ENCODE measurements at places on chromosomes 3 and 15.

- DNase-seq: peak; percentile 68
Measured at GRCh38 chr3:159852821-159853505, 135.7 kb upstream of the IL12A start.

- no peak for DNase-seq
Measured at GRCh38 chr15:43243020-43243645, 22.3 kb upstream of the EPB42 start.

DNA sequence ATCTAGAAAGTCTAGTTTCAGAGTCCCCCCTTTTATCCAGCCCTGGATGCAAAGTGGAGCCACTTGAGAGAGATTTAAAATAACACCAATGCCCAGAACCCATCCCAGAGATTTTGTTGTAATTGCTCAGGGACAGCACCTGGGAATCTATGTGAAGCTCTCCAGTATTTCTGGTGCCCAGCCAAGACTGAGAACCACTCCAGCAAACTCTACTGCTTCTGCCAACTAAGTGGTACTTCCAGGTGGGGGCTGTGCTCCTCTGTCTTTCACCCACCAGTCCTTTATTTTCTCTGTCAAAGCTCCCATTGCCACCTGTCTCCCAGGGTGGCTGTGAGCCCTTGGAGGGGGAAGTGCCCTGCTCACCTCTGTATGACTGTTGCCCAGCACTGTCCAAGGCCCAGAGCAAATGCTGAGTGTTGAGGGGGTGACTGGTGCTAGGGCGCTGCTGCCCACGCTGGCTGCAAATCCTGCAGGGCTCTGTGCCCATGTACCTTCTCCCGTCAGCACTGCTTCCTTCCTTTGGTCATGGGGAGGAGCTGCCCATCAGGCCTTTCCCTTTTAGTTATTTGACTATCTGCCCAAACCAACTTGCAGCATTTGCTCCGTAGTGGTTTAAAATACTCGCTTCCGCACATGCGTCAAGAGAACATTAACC lies 9.4 kb downstream of the CLSTN2 start:
- DNase-seq: no peak

- DNase-seq: no peak
Measured at GRCh38 chr3:23762214-23762613, 43.5 kb upstream of the UBE2E1 start.

DNA sequence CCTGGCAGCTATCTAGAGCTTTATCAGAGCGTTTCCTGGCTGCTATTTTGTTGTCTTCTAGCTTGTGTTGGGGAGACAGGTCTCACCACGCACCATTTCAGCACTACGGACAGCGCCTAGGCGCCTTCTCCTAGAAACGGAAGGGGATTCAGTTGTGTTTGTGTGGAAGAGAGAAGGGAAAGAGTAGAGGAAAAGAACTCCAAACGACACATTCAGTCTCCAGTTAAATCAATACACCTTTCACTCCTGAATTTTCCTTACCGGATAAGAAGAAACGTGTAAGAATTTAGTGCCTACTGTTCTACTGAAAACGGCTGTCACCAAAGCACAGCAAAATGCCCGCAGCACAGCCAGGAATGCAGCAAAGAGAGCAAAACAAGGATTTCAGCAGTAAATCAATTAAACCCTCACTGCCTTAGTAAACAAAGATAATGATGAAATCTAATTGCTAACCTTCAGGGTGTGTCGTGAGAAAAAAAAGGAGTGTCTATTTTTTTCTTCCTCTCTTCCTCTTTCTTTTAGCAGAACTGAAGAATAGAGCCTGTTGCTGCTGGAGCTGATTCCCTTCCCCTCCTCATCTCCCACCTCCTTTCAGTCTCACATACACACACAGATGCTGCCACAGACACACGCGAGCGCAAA lies 412 bp upstream of the CTXN2 start:
- DNase-seq: peak; percentile 43

- no peak for DNase-seq
Measured at GRCh38 chr3:128697341-128697740, 28.6 kb upstream of the RAB7A start.

DNA sequence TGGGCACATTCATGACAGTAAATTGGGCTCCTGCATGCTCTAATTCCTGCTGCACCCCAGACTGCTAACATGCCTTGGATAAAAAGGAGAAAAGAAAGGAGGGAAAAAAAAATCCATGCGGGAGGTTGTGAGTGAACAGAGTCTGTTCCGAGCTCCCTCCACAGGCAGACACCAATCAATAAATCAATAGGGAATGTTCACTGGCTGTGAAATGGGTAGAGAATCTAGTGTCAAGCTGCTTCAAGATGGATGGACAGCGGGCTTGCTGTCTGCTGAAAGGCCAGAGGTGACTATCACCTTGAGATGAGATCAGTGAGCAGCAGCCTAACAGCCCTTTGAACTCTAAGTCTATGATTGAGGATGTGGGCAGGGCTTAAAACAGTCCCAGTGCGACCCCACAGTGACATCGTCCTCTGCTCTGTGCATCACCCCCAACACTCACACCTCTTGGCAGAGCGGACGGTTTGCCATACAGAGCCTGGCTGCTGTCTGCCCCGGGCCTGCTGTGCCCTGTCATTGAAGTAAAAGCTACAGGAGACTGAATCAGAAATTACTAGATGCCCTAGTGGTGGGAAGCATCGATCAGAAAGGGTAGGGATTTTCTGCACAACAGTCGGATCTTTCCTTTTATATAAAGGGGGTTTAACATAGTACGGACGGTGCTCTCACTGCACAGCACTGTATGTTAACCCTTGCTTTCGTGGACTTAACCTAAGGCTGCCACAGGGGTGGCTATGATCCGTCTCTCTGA lies 247.9 kb upstream of the ONECUT1 start:
- no peak for DNase-seq

- DNase-seq: no peak
Measured at GRCh38 chr15:69272139-69272538, 26.6 kb upstream of the PAQR5 start.

DNA sequence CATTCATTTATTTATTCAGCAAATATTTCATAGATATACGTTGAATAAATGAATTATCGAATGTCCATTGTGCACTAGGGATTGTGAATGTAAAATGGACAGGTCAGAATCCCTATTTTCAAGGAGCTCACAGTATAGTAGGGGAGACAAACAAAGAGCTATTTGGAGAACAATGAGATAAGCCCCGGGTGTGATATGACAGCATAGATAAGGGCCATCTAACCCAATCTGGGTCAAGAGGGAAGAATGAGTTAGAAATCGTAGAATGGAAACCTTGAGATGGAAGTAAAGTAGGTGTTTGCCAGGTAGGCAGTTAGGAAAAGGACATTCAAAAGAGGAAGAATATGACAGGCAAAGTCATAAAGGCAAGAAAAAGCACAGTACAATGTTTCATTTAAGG lies 132.2 kb upstream of the GOLGA6L4 start:
- no peak for DNase-seq

GRCh38 chr15:33706173-33706572 lies 262.1 kb upstream of the CHRM5 start:
- no peak for DNase-seq

DNA sequence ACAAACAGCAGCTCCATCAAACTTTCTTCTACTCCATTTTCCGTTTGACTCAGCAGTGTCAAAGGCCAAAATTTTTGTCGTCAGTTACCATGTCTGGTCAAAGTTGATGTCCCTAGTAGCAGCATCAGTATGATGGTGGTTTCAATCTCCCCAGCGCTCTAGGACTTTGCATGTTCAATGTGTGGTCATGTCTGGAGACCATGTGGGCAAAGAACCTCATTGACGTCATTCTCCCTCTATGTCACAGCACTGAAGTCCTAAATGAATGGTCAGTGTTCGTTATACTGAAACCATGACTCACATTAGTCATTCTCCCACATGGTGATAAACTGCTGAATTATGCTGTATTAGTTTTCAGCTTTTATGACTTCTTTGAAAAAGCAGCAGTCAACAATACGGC lies 23.2 kb downstream of the SHC4 start:
- no peak for DNase-seq

GRCh38 chr3:140762746-140763145 lies 84.9 kb downstream of the TRIM42 start:
- DNase-seq: no peak

- DNase-seq: no peak
Measured at GRCh38 chr3:79306934-79307570, 460.7 kb downstream of the ROBO1 start.

GRCh38 chr3:13878281-13879101 lies 1.4 kb downstream of the WNT7A start:
- DNase-seq: no peak

DNA sequence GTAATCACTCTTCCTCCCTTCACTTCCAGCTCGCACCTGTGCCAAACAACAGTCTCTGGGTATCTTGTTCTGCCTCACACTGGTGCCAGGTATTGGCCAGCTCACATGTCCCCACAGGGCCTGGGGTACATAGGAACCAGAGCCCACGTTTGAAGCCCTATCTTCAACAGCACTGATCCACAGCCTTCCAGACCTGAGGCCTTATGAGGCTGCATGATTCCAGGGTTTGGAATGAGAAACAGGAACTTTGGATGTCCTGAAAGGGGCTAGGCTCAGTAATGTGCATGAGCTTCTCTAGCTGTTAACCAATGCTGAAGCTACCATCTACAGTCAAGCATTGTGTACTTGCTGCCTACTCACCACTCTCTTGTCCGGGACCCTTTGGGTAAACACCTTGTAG lies 92.4 kb downstream of the GPR156 start:
- DNase-seq: no peak

- DNase-seq: no peak
Measured at GRCh38 chr3:187873843-187874242, 128.6 kb upstream of the BCL6 start.

- DNase-seq: no peak
Measured at GRCh38 chr3:140160553-140160952, 225.6 kb downstream of the CLSTN2 start.

DNA sequence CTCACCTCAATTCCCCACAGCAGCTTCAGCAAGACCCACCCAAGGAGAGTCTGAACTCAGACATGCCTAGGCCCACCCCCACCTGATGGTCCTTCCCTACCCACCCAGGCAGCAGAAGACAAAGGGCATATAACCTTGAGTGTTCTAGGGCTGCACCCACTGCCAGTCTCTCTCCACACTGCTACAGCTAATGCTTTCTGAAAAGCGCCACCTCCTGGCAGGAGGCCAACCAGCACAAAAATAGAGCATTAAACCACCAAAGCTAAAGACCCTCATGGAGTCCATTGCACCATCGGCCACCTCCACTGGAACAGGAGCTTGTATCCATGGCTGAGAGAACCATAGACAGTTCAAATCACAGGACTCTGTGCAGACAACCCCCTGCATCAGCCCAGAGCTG lies 11.3 kb upstream of the RPL39L start:
- DNase-seq: peak; percentile 58

- peak; percentile 77 for DNase-seq
Measured at GRCh38 chr3:13452490-13453335, 27.4 kb upstream of the HDAC11 start.

GRCh38 chr3:138114431-138114918 lies 933 bp downstream of the DZIP1L start:
- peak; percentile 30 for DNase-seq

- no peak for DNase-seq
Measured at GRCh38 chr3:83581546-83581945, 1377.2 kb upstream of the CADM2 start.

DNA sequence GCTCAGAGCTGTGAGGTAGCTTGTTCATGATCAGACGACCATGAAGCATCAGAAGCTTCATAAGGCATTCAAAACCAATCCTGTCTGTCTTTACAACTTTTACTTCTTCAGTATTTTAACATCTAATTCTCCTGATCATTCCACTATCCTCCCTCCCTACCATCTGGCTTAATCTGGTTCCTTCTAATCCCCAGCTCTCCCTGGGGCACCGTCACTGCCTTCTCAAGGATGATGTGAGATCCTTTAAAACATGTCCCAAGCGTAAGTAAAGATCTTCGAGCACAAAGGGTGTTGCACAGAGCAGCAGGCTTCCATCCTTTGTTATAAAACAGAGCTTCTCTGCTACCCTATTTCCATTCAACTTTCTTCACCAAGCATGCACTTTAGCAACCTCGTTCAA lies 362.7 kb upstream of the ARRDC4 start:
- no peak for DNase-seq

DNA sequence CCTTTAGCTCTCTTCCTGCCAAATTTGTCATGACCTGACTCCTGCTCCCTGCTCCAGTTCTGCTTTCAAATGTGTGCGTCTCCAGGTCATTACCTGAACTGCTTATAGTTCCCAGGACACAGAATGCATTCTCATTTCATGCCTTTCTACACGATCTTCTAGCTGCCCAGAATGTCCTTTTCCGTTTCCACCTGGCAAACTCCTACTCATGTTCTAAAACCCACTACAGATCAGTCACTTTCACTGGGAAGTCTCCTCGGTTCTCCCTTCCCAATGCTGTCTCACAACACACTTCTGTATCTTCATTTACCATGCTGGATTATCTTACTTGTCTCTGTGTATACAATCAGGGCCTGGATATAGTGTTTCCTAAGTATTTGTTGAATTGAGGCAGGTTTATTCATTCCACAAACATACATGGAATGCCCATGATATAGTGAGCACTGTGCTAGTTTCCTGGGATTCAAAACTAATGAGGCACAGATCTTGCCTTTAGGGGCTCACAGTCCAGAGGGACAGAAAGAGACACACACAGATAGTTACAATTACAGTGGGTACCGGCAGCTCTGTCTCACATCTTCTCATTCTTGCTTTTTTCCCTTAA lies 1.6 kb upstream of the NOX5 start:
- no peak for DNase-seq

DNA sequence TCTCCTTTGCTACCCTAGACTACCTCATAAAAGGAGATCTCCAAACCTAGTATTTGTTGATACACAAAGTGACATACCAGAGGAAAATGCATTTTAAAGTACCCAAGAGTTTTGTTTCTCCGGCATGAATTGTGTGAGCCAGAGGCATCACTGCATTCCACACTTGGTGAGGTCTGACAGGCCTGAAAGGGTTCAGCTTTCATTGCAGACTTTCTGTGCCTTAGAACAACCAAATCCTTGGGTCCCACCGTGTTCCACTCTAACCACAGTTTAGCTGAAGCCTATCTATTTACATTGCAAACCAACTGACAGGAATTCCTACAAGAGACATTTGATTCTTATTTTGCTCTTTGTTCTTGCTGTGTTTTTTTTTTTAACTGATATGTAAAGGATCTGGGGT lies 21.0 kb upstream of the EID1 start:
- DNase-seq: no peak

DNA sequence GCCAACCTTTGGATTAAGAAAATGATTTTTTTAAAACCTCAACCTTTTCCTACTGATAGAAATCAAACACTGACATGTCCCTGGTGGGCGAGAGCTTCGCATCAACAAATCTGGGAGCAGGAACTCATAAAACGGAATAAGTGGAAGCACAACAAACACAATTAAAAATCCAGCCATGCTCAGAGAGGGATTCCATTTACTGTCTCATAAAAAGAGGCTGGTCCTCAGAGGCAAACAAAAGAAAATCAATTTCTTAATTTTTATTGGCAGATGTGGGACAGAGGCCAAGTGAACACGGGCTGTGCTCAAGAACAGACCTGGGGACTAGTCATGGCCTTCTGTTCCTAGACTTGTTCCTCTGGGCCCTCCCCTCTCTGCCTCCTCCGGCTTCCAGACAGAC lies 214.5 kb downstream of the NTRK3 start:
- DNase-seq: no peak

DNA sequence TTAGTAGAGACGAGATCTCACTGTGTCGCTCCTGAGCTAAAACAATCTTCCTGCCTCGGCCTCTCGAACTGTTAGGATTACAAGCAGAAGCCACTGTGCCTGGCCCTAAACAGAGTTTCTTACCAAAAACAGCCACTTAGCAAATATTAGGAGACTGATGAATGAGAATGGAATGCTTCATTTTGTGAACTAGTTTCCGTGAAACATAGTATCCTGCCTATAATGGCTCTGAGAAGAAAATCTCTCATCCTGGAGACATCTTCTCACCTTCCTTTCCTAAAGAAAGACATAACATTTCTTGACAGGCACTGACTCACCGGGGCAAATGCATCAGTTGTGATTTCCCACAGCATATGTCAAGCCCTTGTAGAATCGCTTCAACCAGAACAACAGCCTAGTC lies 44.9 kb downstream of the GJD2 start:
- no peak for DNase-seq
